ENCODE measurements at places on chromosomes 4 and X. TPM values are rescaled to one million over a fixed set of nuclear protein-coding genes. Genes with fewer than 3 reads are reported as not detected.
A peak's percentile ranks its signal among the peaks of the same experiment; 100 is the strongest.

DNA sequence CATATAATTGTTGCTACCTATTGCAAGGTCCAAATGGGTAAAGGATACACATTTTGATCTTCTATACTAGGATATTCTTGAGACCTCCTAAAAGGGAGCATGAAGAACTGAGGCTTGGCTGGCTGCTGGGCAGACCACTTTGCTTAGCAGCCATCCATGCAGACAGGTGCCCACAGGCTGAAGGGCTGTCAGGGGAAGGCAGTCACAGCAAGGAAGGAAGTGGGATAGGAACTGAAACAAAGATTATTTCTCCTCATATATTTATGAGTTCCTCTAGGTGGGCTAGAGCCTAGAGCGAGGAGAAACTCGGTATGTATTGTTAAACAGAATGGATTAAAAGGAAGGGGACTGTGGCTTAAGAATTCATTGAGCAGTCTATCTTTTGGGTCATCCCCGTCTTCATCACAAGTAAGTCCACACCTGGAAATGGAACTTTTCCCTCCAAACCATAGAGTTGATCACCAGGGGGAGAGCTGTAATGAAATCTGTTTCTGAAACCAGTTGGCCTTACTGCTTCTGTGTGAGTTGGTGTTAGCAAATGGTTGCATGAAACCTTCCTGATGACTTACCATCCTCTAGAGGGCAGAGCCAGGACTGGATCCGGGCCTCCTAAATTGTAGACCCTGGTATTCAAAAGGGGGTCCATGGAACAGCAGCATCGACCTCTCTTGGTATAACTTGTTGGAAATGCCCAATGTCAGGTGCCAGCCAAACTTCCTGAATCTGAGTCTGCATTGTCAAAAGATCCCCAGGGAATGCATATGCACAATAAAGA lies 42.3 kb downstream of the AFF2 start:
- H3K36me3 ChIP-seq: no peaks in the 10 kb centered on the region
- no peak for DNase-seq
- no peaks in the 10 kb centered on the region for H3K4me1 ChIP-seq
- no peaks in the 10 kb centered on the region for H3K27me3 ChIP-seq
- H3K4me3 ChIP-seq: no peak overlapping the region

GRCh38 chr4:186942758-186943377 lies 219.2 kb upstream of the FAT1 start:
- no peak overlapping the region for H3K27ac ChIP-seq
- no peaks in the 10 kb centered on the region for H3K4me1 ChIP-seq

GRCh38 chrX:154317391-154317995 lies 21.9 kb downstream of the TKTL1 start:
- no peak for DNase-seq
- no peaks in the 10 kb centered on the region for H3K4me1 ChIP-seq
- no peak overlapping the region for H3K27ac ChIP-seq
- no peaks in the 10 kb centered on the region for H3K36me3 ChIP-seq
- no peaks in the 10 kb centered on the region for H3K27me3 ChIP-seq

GRCh38 chr4:6205973-6206372 lies 5.6 kb upstream of the JAKMIP1 start:
- H3K4me3 ChIP-seq: no peak overlapping the region
- H3K4me1 ChIP-seq: no peaks in the 10 kb centered on the region
- no peak overlapping the region for H3K27ac ChIP-seq
- H3K27me3 ChIP-seq: no peaks in the 10 kb centered on the region

DNA sequence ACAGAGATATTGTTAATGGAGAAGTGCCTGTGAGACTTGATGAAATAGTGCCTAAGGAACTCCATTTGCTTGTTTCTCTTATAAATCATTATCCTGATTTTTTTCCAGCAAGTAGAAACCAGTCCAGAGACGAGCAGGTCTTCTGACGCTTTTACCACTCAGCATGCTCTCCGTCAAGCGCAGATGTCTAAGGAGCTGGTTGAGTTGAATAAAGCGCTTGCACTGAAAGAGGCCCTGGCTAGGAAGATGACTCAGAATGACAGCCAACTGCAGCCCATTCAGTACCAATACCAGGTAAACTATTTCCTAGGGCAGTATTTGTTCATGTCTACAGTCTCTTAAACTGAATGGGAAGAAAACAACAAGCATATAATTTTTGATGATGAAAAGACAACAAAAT lies 63.6 kb downstream of the KIF4A start:
- DNase-seq: no peak
- no peaks in the 10 kb centered on the region for H3K27me3 ChIP-seq
- no peaks in the 10 kb centered on the region for H3K36me3 ChIP-seq
- H3K4me3 ChIP-seq: no peak overlapping the region
- no peaks in the 10 kb centered on the region for H3K4me1 ChIP-seq

- no peaks in the 10 kb centered on the region for H3K27me3 ChIP-seq
- H3K4me3 ChIP-seq: no peak overlapping the region
- no peak for DNase-seq
- H3K27ac ChIP-seq: no peak overlapping the region
- H3K4me1 ChIP-seq: no peaks in the 10 kb centered on the region
These were observed 138.6 kb upstream of the SFRP2 start for GRCh38 chr4:153927451-153927850.

DNA sequence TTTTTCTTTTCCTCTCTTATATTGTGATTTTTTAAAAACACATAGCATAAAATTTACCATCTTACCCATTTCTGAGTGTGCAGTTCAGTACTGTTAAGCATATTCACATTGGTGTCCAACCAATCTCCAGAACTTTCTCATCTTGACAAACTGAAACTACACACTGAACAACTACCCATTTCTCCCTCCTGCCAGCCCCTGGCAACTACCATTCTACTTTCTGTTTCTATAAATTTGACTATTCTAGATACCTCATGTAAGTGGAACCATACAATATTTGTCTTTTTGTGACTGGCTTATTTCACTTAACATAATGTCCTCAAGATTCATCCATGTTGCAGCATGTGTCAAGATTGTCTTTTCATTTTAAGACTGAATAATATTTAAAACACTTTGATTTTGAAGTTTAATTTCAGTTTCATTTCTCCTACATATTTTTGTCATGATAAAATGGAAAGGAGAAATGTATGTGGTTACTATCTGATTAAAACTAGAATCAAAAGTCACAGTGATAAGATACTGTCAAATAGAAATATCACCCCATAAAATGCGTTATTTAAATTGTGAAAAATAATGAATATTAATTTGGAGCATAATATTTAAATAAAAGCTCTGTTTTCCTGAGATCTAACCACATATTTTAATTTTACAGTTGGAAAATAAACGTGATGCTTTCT lies 122.8 kb downstream of the DIPK2B start:
- DNase-seq: no peak
- H3K27ac ChIP-seq: no peak overlapping the region
- H3K4me1 ChIP-seq: no peaks in the 10 kb centered on the region
- H3K36me3 ChIP-seq: peaks cover 11% of the 10 kb centered on the region

DNA sequence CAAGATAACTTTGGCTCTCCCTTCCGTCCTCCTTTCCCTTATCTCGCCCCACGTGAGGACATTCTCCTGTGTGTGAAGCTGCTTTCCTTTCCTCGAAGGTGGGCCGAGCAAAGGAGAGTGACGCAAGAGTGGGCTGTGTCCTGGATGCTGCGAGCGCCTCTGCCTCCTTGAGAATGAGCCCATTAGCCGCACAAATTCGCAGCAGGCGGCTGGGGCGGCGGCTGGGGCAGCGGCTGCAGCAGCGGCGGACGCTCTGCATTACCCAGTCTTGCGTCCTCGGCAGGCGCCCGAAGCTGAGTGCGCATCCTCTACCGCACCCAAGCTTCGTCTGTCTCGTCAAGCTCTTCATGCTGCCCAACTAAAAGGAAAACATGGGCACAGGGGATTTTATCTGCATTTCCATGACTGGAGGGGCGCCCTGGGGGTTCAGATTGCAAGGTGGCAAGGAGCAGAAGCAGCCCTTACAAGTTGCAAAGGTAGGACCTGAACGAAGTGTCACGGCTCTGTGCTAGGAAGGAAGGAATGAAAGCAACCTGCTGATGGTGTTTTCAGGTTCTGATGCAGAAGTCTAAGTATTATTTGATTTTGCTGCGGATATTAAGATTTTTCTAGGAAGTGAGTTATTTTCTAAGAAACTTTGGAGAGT lies at the start of gene SYNPO2:
Gene SYNPO2 (plus strand): TSS at position 189 of the 646 bp plus-strand sequence. CDS start 183 bp downstream, at position 372.
- H3K27ac ChIP-seq: no peak within 1 kb of the TSS
- H3K4me3 ChIP-seq: peak within 1 kb of the TSS; percentile 45
- peak; percentile 75 for DNase-seq
- H3K36me3 ChIP-seq: no peaks in the 10 kb centered on the region
- H3K27me3 ChIP-seq: peaks cover 6% of the 10 kb centered on the region

GRCh38 chr4:71472946-71473345 lies 134.1 kb downstream of the SLC4A4 start:
- no peaks in the 10 kb centered on the region for H3K36me3 ChIP-seq
- no peak for DNase-seq
- no peak overlapping the region for H3K27ac ChIP-seq
- H3K4me3 ChIP-seq: no peak overlapping the region

DNA sequence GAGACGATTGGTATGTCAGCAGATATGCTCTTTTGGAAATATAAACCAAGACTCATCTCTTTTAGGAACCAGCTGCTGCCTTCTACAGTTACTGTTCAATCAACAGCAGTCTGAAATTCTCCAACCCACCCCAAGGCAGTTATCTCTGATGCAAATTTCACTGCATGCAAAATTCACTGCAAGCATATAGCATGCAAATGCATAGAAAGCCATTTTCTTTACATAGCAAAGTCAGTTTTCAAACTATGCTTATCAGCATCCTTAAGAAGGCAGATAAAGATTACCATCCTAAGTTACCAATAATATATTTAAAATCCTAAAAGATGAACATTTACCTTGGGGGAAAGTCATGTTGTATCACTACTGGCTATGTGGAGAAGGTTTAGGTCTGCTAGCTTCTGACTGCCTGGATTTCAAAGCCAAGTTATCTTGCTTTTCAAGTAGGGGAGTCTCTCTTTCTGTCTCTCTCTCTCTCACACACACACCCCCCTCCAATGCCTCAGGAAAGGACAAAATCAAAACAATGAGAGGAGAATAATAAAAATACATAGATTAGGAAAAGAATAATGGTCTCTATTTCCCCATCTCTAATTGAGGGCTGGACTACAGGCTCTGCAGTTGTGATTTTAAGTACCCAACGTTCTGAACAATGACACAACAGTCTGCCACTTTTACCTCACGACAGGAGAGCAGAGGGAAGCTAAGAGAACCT lies 1.5 kb downstream of the NMU start:
- no peak for DNase-seq
- H3K36me3 ChIP-seq: no peaks in the 10 kb centered on the region
- peaks cover 18% of the 10 kb centered on the region for H3K4me1 ChIP-seq
- H3K27me3 ChIP-seq: peaks cover 72% of the 10 kb centered on the region
- no peak overlapping the region for H3K27ac ChIP-seq

DNA sequence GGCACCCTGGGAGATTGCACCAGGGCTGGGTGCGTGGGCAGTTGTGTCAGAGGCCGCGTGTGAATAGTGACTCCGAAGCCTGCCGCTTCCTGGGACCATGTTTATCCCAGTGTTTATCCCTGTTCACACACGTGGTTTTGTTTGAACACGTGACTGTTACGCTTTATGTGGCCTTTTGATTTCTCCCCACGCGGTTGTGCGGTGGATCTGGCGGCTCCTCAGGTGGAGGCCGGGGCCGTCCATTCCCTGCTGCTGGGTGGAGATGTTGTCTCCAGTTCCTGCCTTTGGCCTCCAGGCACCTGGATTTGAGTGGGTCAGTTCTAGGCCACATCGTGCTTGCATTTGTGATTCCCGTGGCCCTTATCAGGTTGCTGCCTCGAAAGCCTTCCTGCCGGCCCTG lies 35.1 kb downstream of the NELFA start:
- H3K4me1 ChIP-seq: no peaks in the 10 kb centered on the region
- peak; percentile 51 for DNase-seq
- H3K27me3 ChIP-seq: no peaks in the 10 kb centered on the region
- H3K36me3 ChIP-seq: peaks cover 23% of the 10 kb centered on the region
- H3K27ac ChIP-seq: no peak overlapping the region
- no peak overlapping the region for H3K4me3 ChIP-seq

DNA sequence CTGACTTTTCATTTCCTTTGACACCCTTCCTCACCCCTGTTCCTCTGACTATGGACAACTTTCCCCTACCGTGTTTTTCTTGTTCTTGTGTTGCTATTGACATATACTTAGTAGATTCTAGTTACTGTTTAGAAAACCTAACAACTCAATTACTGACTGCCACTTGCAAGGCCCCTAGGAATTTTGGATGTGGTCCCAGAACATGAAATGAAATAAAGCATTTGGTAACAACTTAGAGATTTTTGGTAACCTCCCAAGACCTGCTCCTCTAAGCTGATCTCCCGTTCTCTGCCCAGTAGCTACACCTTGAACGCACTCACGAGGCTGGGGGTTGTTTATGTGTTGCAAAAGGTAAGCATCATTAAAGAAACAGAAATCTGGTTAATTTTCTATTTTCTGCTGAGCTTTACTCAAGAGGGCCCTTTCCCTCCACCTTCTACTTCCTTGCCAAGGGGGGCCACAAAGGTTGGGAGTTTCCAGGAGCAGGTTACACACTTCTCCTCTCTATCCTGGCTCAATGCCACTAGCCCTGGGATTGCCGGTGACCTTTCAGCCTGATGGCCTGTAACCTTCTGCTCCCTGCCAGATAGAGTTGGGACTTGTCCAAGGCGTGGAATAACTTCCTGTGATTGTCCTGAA lies 20.5 kb downstream of the GAB3 start:
- H3K27me3 ChIP-seq: no peaks in the 10 kb centered on the region
- H3K4me3 ChIP-seq: no peak overlapping the region
- H3K27ac ChIP-seq: peak overlapping the region; percentile 82
- H3K36me3 ChIP-seq: no peaks in the 10 kb centered on the region
- H3K4me1 ChIP-seq: peaks cover 81% of the 10 kb centered on the region

DNA sequence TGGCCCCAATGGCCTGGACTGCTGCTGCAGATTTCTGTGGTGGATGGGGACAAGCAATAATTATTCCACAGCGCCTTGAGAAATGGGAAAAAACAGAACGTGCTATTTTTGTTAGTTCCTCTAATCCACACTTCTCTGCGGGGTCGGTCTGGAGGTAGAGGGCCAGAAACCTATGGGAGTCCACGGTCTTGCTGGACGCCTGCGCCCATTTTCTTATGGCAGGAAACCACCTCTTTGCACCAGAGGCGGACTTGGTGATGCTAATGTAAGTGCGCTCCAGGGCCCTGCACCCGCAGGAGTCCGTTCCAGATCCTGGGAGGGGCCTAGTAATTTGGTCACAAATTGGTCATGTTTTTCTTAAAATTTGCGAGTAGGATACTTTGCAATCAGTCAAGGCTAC lies 25.9 kb upstream of the CLDN24 start:
- H3K4me3 ChIP-seq: no peak overlapping the region
- no peak overlapping the region for H3K27ac ChIP-seq
- H3K27me3 ChIP-seq: peaks cover 7% of the 10 kb centered on the region
- DNase-seq: peak; percentile 39
- H3K36me3 ChIP-seq: no peaks in the 10 kb centered on the region

Gene GYPA
- total RNA-seq: not detected

Gene HTN3
- total RNA-seq: not detected

Gene FRMD7
- not detected for total RNA-seq

Gene H2BW2
- total RNA-seq: not detected

Gene CXCL11
- total RNA-seq: not detected

All from upper lobe of right lung (tissue), 1 donor.